Glutamatergic neuron (in vitro differentiated cells): ENCODE measurements at places on chromosomes 1 and 21.

DNA sequence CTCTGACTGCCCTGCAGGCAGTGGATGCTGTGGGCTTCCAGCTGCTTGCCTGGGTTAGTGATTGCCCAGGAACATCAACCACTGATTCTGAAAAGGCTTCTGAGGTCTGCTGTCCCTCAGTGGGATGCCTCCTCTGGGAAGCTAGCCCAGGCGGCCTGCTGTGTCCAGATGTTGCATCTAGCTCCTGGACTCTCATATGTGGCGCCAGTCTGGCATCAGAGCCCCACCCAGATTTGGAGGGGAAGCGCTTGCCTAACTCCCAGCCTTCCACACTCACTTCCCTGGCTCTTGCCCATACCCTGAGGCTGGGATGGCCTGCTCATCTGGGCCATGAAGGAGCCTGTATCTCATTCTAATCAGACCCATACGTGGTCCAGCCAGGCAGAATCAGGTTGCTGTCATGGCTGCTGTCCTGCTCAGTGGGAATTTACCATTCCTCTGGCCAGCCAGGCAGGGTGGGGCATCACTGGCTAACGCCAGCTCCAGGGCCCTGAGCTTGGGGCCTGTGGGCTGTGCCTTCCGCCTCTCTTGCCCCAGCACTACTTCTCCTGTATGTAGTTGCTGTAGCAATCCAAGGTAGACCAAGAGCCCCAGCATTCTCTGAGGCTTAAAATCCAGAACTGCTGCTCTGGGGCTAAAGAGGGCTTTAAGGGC is 4.1 kb downstream of the CSF1 start:
- no peak for DNase-seq

DNA sequence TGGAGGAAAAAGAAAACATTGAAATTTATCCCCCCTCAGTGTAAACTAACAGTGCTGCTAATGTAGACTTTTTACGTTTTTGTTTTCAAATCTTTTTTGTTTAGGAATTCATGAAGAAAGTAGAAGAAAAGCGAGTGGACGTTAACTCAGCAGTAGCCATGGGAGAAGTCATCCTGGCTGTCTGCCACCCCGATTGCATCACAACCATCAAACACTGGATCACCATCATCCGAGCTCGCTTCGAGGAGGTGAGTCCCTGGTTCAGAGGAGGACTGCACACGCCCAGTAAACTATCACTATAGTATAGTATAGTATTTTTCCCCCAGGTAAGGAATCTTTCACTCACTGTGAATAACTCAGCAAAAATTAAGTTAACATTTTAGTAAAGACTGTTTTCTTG is 37.8 kb upstream of the BMP8A start:
- no peak for DNase-seq

DNA sequence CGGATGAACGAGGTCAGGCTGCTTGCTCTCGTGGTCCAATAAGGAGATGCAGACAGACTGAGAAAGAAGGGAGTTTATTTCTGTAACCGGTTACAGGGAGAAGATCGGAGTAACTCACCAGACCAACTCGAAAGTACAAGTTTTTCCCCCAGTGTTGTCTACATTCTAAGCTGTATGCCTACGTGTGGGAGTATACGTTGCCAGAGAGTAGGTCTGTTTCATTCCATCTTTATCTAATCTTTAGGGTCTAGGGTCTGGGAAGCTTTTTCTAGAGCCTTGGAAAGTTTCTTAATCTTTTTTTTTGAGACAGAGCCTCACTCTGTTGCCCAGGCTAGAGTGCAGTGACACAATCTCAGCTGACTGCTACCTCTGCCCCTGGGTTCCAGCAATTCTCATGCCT is 4.7 kb upstream of the PADI1 start:
- no peak for DNase-seq

DNA sequence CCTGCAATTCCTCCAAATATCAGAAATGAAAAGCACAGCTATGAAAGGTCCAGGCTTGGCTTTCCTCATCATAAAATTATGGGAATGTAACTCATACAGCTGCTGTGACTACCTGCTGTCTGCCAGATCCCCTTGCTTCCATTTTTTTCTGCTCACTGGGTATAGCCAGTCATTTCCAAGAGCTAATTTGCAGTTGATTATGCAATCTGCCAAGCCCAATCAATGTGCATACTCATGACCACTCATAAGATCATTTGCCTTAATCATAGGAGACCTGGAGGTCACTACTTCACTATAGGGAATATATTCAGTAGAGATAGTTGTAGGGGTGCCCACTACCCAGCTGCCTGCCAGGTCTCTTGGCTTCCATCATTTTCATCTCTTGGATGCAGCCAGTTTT is 417.7 kb upstream of the ZRANB2 start:
- no peak for DNase-seq

DNA sequence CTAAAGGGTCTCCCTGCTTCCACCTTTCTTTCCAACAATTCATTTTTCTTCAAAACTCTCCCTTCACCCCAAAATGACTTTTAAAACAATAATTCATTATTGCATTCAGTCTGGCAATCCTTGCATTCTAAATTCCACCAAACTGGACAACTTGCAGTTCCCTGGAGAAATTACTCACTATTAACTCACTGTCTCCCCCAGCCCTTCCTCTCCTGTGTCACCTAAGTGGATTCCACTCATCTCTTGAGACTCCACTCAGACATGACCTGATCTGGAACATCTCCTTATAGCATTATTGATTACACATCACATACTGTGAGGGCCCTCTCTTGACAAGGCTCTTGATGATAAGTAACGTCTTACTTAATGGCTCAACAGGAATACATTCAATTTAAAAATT is 257.1 kb downstream of the BRINP2 start:
- no peak for DNase-seq

DNA sequence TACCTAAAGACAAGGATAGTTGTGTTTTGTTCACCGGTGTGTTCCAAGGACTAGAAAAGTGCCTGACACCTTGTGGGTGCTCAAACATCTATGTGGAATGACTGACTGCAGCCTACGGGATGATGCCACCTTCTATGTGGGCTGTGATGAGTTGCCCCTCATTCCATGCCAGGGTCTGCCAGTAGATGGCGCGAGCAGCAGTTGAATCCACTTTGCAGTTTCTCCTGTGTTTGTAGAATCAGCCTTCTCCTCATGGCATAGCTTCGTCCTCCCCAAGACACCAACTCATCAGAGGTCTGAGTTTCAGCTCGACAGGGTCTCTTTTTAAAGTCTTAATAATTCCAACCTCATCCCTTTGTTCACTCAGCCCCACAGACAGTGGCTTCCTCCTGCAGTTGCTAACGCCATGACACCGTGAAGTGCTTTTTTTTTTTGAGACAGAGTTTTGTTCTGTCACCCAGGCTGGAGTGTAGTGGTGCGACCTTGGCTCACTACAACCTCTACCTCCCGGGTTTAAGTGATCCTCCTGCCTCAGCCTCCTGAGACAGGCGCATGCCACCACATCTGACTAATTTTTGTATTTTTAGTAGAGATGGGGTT is 133.7 kb downstream of the CAPN8 start:
- DNase-seq: peak; percentile 80

- no peak for DNase-seq
Measured at GRCh38 chr1:107549152-107549810, 408.4 kb downstream of the NTNG1 start.

GRCh38 chr1:170929412-170929834 is 5.9 kb upstream of the MROH9 start:
- no peak for DNase-seq

DNA sequence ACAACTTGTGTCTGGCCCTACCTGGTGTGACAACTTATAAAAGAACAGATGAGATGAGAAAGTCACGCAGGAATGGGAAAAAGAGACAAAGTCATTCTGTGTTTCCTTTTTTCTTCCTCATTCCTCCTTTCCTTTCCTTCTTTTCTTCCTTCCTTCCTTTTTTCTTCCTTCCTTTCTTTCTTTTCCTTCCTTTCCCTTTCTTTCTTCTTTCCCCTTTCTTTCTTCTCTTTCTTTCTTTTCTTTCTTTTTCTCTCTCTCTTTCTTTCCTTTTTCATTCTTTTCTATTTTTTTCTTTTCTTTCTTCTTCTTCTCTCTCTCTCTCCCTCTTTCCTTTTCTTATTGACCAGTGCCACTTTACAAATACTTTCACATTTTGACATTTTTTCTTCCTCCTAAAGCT is 239.7 kb downstream of the ATG4C start:
- no peak for DNase-seq

DNA sequence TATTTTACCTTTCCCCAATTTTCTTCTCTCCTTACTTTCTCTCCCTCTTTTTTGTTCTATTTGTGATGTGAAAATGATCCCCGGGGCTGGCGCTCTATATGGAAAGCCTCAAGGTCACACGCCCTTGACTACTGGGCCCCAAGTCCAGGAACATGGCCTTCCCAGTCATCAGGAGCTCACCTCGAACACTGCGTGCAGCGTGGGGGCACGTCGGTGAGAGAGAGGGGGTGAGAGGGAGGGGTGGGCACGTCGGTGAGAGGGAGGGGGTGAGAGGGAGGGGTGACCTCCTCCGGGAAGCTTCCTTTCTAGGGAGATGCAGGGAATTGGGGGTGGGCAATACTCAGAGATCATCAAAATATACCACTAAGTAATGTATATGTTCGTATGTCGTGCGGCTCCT is 94.6 kb upstream of the TMPRSS2 start:
- no peak for DNase-seq

DNA sequence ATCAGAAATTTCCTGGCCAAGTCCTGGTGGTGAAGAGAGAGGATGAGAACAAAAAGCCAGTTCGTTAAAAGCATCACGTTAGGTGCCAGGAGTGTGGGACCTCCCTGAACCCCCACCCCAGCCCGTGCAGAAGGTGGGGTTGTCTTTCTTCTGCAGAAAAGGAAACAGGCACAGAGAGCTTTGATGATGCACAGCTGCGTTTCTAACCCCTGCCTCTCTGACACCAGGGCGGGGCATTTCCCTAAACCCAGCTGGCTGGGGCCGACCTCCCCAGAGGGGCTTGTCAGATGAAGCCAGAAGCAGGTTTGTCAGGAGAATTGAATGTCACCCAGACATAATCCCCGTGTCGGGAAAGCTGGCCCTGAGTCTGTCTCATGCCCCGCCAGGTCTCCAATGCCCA is 189.3 kb upstream of the EDN2 start:
- DNase-seq: no peak

GRCh38 chr1:68344208-68344607 is 105.5 kb downstream of the RPE65 start:
- no peak for DNase-seq

DNA sequence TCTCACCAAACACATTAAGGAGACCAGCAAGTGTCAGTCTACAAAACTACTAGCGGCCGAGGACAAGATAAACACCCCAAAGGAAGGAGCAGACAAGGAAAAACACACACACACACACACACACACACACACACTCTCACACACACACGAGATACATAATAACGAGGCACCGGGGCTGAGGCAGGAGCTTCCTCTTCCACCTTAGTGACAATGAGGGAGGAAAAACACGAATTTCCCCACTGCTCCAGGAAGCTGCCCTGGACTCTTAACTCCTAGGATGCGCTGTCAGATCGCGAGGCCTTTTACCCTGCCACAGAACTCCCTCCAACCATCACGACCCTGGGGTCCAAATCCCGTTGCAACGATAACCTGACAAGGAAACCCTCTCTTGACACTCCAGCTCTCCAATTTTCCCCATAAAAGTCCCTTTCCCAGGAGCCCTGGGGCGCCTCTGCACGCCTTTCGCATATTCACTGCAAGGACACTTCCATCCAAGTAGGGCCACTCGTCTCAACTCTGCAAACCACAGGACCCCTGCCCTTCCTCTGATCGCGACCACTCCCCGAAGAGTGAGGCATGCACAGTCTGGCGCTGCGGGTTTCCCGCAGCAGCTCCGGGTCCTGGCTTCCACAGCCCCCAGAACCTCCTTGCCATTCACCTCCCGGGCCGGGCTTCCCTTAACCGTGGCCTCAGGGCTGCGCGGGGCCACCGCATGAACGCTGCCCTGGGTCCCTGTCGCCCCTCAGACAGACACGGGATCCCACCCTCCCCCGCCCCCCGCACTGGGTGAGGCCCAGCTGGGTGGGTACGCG is 581 bp downstream of the ETV3 start:
- no peak for DNase-seq
